CD4-positive, alpha-beta T cell treated with Interleukin-6 at 100 ng/mL for 8 hours (primary cell): ENCODE measurements at places on chromosomes 12 and 14.
A peak's percentile ranks its signal among the peaks of the same experiment; 100 is the strongest.

DNA sequence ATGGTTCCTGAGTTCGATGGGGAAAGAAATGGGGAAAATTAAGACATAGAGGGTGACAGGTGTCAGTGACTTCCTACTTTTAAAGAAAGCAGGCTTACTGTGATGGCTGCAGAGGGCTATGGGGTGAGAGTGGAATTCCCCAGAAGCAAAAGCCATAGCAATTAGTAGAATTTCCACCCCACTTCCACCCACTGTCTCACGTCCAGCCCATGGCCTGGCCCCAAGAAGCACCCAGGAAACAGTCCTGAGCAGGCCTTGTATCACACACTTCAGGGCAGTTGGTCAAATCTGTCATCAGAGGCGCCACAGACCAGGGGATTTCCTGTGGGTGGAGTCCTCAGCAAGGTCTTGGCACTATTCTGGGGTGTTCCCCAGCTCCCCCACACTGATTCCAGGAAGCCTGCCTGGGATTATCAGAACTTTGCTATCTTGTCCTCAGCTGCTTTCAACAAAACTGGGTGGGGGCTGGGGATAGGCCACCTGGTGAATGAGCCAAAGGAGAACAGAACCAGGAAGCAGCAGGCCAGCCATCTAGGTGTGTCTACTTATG, 120.1 kb upstream of the CCND2 start:
- peak; percentile 46 for DNase-seq

GRCh38 chr14:71049435-71050133, 142.3 kb downstream of the PCNX1 start:
- no peak for DNase-seq

GRCh38 chr12:12803186-12803585, 10.0 kb upstream of the DDX47 start:
- DNase-seq, result peak; percentile 65

- no peak for DNase-seq
Observed at GRCh38 chr14:72129291-72129690, 197.1 kb downstream of the RGS6 start.

GRCh38 chr14:21199611-21200560, 44.0 kb upstream of the OR5AU1 start:
- no peak for DNase-seq

DNA sequence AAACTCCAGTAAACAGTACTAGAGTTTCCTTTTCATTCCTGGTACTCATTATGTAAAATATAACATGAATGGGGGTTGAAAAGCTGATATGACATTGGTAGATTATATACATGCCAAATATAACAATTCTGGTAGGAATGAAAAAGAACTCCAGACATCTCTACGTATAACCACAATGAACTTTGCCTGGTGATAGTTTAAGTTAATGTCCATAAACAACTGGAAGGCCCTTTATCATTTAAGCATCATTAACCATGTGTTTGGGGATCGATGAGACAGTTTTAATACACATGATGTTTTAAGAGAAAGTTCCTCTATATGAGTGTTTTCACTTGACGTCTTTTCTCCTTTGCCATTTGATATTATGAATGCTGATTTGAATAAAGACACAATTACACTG, 5.8 kb downstream of the PTGER2 start:
- DNase-seq, result no peak

DNA sequence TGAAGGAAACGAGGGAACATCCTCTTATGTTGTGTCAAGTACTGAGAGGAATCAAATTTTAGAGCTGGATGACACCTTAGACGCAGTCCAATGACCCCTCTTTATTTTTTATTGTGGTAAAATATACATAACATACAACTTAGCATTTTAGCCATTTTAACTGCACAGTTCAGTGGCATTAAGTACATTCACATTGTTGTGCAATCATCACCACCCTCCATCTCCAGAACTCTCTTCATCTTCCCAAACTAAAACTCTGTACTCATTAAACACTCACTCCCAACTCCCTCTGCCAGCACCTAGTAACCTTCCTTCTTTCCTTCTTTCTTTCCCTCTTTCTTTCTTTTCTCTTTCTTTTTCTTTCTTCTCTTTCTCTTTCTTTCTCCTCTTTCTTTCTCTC, 97.2 kb upstream of the SLC24A4 start:
- no peak for DNase-seq

DNA sequence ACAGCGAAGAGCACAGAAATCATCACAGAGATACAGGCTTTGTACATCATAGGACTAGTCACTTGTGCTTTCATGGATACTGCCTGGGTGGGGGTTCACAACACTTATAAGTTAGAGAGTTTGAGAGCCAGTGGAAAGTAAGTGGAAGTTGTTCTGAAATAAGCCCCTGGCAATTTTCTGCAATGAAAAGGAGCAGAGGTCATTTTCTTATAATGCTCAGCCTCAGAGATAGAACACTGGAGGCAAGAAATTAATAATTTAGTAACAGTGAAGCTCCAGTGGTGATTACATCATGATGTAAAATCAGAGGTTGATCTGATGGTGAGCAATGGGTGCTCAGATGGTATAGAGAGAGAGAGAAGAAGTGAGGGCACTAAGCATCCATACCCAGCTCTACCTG, 5.8 kb downstream of the KRT6A start:
- DNase-seq, result no peak

GRCh38 chr12:124732275-124733075, 131.2 kb downstream of the SCARB1 start:
- DNase-seq, result no peak

DNA sequence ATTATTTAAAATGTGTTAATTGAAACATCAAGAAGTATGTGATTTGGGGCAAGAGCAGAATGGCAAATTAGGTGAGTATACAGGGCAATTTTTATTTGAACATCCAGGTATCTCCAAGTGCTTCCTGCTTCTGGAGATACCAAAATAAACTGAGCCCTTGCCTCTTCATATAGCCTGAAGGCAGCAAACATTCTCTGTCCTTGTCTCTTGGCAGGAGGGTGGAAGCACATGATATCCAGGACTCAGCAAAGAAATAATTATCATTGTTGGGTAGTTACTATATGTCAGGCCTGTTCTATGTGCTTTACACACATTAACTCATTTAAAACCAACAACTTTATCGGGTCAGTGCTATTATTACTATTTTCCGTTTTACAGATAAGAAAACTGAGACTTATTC, 12.5 kb downstream of the LIN7A start:
- DNase-seq, result no peak

DNA sequence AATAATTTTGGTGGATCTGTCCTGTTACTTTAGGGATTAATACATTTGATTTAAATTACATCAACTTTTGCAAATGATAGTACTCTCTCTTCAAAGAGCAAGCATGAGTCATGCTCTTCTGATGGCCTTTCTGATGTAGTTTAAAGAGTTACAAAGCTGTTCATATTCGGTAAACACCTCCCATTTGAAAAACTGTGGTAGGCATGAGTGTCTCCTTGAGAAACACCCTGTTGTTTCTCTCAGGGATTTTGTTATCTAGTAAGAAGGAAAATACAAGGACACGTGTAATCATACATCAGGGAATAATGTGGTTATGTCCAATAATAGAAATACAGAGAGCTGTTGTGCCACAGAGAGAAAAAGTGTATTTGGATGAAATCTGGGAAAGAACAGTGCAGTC, 53.3 kb upstream of the E2F7 start:
- no peak for DNase-seq

GRCh38 chr12:52739963-52740362, 36.6 kb upstream of the KRT77 start:
- no peak for DNase-seq

GRCh38 chr12:25529738-25530137, 23.3 kb downstream of the LMNTD1 start:
- DNase-seq, result no peak

DNA sequence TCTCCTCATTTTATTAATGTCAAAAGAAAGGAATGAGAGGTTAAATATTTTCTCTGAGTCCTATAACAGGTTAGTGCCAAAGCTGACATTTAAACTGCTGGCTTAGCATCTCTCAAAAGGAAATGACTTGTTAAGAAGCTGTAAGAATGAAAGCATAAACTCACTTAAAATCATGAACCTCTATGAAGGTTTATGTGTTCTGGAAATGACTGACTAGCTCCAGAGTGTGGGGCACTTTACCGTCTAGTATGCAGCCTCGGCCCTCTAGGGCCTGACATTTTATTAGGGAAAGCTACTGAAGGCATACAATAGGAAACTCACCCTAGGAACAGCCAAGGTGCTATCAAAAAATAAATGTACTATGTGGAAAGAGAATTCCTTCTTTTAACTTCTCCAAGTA, 35.1 kb downstream of the SPX start:
- DNase-seq, result no peak

DNA sequence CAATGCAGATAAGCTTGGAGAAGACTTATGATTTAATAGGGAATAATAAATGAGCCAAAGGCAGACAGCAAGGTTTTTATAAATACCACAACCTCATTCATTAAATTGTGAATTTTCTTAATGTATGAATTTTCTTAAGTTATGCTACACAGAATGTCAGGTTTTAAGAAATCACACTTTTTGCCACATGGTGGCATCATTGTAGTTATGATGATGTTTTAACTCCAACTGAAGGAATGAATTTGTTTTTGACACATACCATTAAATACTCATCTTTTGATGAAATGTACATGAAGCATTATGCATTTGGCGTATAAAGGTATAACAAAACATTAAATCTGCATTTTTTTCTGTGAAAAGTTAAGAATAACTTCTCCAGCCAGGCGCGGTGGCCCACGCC, 524.1 kb upstream of the FBXO33 start:
- DNase-seq, result no peak

- no peak for DNase-seq
Observed at GRCh38 chr14:76917158-76917596, 91.0 kb downstream of the LRRC74A start.

- no peak for DNase-seq
Observed at GRCh38 chr14:85533861-85534291, 3.9 kb downstream of the FLRT2 start.

- no peak for DNase-seq
Observed at GRCh38 chr14:21915826-21916225, 242.2 kb upstream of the OR4E1 start.

DNA sequence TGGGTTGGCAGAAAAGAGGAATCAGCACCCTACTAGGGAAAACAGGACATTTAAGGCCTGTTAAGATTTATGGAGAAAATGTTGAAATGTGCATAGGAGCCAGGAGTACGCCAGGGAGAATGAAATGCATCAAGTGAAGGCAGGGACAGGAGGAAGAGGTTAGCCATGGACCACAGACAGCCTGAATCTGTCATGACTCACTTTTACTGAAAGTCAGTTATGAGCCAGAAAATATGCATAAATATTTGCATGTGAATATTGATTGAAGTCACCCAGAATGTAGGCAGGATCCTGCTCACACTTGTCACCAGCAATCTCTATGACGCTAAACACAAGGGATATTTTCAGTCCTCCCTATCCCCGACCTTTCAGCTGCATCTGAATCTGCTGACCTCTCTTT, 25.1 kb upstream of the CDK17 start:
- DNase-seq, result no peak

- DNase-seq, result no peak
Observed at GRCh38 chr14:74155287-74155686, 70.5 kb downstream of the LIN52 start.

DNA sequence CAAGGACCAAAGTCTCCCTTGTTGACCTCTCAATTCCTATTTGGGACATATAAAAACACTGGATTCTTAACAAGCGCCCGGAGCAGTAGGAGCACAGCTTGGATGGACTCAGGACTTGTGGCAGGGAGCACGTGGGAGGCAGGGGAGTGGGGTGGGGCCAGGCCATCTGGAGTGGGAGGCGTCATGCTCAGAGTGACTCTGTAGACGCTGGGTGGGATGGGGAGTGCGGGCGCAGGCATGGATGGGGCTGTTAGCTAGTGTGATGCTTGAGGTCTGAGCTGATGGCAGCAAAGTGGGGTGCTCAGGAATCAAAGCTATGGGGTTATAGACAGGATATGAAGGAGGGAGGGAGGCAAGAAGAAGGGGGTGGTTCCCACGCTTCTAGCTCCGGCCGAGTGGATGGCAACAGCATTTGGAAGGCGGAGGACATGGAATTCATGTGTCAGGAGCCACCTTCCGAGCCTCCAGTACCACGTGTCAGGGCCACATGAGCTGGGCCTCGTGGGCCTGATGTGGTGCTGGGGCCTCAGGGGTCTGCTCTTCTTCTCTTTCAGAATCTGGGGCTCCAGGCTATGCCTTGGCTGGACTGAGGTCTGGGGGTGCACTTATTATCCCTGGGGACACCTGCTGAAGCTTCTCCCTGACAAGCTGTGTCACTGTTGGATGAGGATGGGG, 26.2 kb downstream of the MEG3 start:
- DNase-seq, result no peak

DNA sequence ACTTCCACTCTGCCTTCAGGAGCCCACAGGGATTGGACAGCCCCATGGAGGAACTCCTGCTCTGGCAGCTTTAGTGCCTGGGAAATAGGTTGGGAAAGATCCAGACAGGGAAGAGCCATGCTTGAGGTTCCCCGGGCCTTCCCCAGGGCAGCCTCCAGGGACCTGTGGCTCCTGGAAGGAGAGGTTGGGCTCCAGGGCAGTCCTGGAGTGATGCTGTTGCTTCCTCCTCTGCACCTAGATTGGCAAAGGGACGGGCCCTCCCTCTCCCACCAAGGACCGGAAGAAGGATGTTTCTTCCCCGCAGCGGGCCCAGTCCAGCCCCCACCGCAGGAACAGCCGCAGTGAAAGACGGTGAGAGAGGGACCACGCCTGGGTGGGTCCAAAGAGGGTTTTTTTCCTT, 16.5 kb downstream of the VASH1 start:
- DNase-seq, result no peak

DNA sequence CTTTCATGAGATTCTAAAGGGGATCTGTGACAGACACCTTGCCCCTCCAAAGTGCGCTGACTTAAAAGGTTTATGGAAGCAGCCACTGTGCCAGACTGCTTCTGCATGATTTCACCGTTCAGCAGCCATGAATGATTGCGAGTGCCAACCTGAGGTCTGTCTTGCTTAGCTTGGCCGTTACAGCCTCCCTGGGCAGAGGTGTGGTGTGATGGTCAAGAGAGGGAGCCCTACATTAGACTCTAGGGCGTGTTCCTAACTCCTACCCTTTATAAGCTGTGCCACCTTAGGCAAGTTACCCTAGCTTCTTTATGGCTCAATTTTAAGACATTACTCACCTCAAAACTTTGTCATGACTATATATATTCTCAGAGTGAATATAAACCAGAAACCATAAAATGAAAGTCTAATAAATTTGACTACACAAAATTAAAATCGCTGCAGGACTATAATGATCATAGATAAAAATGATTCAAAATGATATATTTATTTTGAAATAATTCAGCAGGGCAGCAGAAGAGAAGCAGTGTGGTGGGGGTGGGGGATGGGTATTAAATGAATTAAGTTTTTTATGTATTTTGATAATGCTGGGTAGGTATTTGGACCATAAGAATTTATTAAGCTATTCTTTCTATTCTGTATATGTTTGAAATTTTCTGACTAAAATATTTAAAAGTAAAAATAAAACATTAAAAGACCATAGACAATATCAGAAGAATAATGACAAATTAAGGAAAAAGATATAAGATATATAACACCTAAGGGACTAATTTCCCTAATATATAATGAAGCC, 47.7 kb upstream of the MBIP start:
- DNase-seq, result no peak

DNA sequence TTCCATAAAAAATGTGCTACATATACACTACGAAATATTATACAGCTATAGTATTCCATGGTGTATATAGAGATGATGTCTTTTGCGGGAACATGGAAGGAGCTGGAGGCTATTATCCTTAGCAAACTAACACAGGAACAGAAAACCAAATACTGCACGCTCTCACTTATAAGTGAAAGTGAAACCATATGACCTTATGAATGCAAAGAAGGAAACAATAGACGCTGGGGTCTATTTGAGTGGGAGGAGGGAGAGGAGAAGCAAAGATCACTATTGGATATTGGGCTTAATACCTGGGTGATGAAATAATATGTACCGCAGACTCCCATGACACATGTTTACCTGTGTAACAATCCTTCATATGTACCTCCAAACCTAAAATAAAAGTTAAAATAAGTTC, 142.8 kb downstream of the LRFN5 start:
- DNase-seq, result peak; percentile 15
